Activated CD8-positive, alpha-beta T cell treated with anti-CD3 and anti-CD28 coated beads, Interleukin-2, amount 10 ng/mL, durations not matched to agents 7 days and 5 days (primary cell): ENCODE measurements at places on chromosomes 1 and 21.

DNA sequence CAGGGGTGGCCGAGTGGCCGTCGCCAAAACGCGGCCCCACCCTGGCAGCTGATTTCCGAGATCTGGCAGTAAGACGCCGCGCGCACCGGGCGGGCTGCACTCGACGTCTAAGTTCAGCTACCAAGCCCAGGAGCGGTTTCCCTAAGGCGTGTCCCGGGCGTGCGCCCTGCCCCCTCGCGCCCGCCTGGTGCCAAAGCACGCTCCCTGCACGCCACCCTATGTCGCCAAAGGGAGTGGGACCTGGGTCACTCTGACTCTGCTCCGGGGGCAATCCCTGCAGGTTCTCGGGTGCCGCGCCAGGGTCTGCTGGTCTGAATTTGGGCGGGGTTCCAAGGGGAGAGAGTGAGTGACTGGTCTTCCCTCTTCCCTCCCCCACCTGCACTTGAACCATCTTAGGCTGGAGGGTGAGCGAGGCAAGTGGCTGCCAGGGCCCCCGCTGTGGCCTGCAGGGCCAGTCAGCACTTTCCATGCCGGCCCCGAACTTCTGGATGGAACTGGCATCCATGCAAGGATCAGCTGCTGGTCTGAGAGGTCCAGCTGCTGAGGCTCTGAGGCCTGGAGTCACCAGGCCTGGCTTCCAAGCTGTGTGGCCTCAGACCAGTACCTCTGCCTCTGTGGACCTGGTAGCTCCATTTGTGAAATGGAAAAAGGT, at the start of gene LRRC38:
Gene LRRC38, minus strand, starts transcription at position 109 of the 652 bp plus-strand sequence. CDS start 410 bp downstream, outside the sequence.
- peak; percentile 24 for DNase-seq

DNA sequence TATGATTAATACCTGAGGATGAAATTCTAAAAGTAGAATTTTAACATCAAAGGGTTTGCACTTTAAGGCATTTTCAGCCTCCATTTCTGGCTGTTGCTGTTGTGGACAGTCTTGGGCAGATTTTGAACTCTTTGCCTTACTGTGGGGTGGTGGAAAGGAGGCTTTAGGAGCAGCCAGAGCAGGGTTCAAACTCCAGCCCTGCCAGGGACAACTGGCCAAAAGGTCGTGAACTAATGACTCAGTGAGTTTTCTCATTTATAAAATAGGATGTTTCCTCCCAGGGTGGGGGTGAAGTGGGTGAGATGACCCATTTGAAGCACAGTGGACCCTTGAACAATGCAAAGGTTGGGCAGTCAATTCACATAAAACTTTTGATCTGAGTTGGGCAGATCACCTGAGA, 36.7 kb downstream of the MAPKAPK2 start:
- DNase-seq, result no peak

GRCh38 chr1:207828046-207828445, 76.2 kb downstream of the CD46 start:
- no peak for DNase-seq

- DNase-seq, result no peak
Observed at GRCh38 chr1:2112280-2112701, 62.1 kb downstream of the PRKCZ start.

DNA sequence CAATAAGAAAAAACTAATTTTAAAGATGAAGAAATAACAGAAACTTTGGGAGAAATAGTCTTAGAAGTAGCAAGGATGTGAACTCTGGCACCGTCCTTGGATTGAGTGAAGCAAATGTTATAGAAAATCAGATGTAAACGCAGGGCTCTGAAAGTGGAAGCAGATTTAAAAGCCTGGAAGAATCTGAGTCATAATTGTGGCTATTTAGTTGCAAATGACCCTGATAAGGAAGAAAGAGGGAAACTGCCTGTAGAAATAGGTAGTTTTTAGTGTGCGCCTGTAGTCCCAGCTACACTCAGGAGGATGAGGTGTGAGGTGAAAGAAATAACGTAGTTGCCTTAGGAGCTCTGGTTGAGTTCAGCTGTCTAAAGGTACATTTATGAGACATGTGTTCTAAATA, 101.0 kb downstream of the NGF start:
- DNase-seq, result no peak

GRCh38 chr1:23548704-23549143, 10.6 kb downstream of the ID3 start:
- no peak for DNase-seq

GRCh38 chr1:44783697-44784093, 4.3 kb downstream of the BEST4 start:
- DNase-seq, result no peak
